ENCODE measurements at places on chromosomes 5 and 9. TPM values are rescaled to one million over a fixed set of nuclear protein-coding genes. Genes with fewer than 3 reads are reported as not detected.

Gene OTP
- 0.05 TPM for total RNA-seq

Gene MARCOL
- not detected for total RNA-seq

Gene WDR31
- total RNA-seq: 1.1 TPM

Gene LMAN2
- total RNA-seq: 194 TPM

Gene SH3PXD2B
- total RNA-seq: 18.1 TPM

Gene ARID3C
- total RNA-seq: 0.16 TPM

Gene C7
- total RNA-seq: not detected

Gene PCDHB7
- 0.05 TPM for total RNA-seq

Gene SPINK13
- 0.27 TPM for total RNA-seq

Gene EIF4EBP3
- total RNA-seq: 2.3 TPM

Gene CDO1
- total RNA-seq: not detected

Gene COL23A1
- not detected for total RNA-seq

Gene C5orf46
- total RNA-seq: not detected

Gene KCNV2
- total RNA-seq: not detected

Gene TNFSF8
- total RNA-seq: not detected

Gene NEUROG1
- total RNA-seq: not detected

Gene MYO10
- total RNA-seq: 36.8 TPM

Gene LCP2
- total RNA-seq: not detected

Gene TMEM174
- total RNA-seq: not detected

Gene RANBP6
- 10.3 TPM for total RNA-seq

Gene UGT3A1
- not detected for total RNA-seq

Gene TAF11L10
- not detected for total RNA-seq

Gene STOML2
- total RNA-seq: 267 TPM

Gene TMEM215
- not detected for total RNA-seq

Gene MCIDAS
- total RNA-seq: 1.8 TPM

Gene ADAM19
- total RNA-seq: 12.9 TPM

Gene PCDHGB6
- 0.13 TPM for total RNA-seq

Gene SPINK7
- total RNA-seq: not detected

Gene GPRIN1
- 9.1 TPM for total RNA-seq

Gene SLC35A4
- total RNA-seq: 76.2 TPM

Gene SPAAR
- 0.13 TPM for total RNA-seq

Gene TMC1
- total RNA-seq: 0.10 TPM

Gene ADAMTS2
- 0.09 TPM for total RNA-seq

Gene SNCB
- total RNA-seq: 1.3 TPM

Gene RHOBTB3
- 7.8 TPM for total RNA-seq

Gene MRNIP
- total RNA-seq: 15.2 TPM

Gene SEC61B
- total RNA-seq: 307 TPM

Gene FAM78A
- total RNA-seq: 0.31 TPM

Gene ENTPD2
- total RNA-seq: 2.4 TPM

Gene SHISAL2B
- not detected for total RNA-seq

Gene NR6A1
- total RNA-seq: 1.9 TPM

Gene MARVELD2
- total RNA-seq: 2.4 TPM

Gene GLRA1
- total RNA-seq: not detected

Gene NRG2
- total RNA-seq: 2.0 TPM

Gene GARIN3
- not detected for total RNA-seq

Gene CCNJL
- 10.0 TPM for total RNA-seq

Gene QRFP
- total RNA-seq: not detected

Gene C5orf52
- total RNA-seq: not detected

Gene SLC6A19
- 0.22 TPM for total RNA-seq

Gene OSMR
- total RNA-seq: 72.5 TPM

Gene FOXD4L6
- not detected for total RNA-seq

Gene CCL19
- not detected for total RNA-seq

Gene PCDHGB1
- total RNA-seq: 1.9 TPM

Gene SNCAIP
- not detected for total RNA-seq

All from A549 treated with Mapracorat at 1 μM for 4 hours (cell line).